AML-193 (cell line): ENCODE measurements at places on chromosomes 5 and 9.

DNA sequence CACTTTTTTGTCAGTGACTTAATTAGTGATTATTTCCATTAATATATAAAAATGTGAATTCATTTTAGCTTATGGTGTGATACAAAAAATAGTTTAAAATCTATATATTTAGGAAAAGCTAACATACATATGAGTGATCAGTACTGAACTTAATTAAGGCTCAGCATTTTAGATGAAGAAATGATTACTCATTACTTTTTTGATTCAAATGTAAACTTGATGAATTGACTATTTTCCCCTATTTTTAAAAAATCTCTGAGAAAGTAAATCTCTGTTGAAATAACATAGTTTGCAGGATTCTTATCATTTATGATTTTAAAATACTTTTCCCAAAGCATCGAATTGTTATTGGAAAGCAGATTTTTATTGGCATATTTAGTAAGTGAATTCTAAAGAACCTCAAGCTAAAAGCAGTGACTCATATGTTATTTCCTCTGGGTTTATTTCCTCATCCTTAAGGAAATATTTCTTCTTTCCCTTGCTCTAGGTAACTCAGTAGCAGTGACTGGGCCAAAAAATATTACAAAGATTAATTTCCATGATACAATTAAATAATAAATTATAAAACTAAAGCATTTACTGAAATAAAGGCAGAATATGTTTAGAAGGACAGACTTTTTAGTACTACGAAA is 290.6 kb downstream of the FER start:
- no peak for DNase-seq

- DNase-seq: no peak
These were observed 90.2 kb downstream of the C5orf15 start for GRCh38 chr5:133878236-133878555.

- no peak for DNase-seq
These were observed 113.4 kb downstream of the LHX2 start for GRCh38 chr9:124124729-124125650.

DNA sequence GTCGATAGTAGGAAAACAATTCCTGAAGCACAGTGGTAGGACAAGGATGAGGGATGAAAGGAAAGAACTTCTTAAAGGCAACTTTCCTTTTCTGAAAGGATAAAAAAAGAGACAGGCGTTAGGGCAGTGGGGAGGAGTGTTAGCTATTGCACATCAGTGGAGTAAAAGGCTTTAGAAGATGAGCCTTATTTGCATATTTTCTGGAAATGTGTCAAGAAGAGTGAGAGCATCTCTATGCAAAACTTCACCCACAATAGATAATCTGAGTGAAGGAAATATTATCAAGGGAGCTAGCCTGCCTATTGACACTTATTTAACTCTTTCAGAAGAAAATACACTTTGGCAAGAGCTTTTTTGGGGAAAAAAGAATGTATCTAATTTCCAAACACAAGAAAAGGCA is 151.6 kb downstream of the MACIR start:
- DNase-seq: no peak

DNA sequence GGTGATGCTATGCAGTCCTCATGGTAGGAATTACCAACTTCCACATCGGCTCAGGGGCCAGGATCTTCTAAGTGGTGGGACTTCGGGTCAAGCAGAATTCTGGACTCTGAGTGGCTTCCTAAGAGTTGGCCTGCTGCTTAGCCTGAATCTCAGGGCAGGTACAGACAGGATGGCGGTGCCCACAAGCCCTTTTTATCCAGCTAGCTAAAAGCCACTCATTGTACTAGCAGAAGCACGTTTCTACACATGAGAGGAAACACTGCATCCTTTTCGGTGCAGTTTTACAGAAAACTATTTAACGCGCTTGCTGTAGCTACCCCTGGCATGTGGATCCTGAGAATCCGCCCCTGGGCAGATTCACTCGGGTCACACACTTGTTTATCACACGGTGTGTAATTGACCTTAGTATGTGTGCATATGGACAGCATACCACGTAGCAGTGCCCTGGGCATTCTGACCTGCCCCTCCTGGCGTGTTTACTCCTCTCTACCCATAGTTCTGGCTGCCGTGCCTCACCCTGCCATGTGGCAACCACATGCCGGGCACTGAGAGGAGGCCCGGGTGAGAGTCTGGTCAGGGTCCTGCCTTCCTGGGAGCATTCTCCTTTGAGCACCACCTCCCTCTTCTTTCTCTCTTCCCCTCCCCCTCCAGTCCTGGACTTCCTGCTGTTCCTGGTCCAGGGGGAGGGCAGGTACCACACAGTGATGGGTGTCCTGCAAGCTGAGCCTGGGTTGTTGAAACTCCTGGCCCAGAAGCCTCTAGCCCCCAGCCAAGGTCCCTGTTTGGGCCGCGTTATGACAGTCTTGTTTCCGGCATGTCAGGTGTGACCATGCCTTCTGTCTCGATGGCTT is 65.9 kb downstream of the DAB2IP start:
- DNase-seq: no peak

DNA sequence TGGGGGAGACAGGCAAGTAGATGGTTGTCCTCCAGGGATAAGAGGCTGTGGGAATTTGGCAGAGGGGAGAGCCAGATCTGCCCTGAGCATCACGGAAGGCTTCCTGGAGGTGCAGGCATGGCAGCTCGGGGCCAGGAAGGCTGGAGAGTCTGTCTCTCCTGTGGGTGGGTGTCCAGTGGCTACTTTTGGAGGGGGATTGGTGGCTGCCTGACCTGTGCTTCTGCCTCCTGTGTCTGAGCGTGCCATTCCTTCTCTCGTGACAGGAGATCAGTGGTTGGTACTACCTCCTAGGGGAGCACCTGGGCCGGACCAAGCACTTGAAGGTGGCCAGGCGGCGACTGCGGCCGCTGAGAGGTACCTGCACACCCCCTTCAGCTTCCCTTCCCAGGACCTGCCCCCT is 33.5 kb downstream of the RGS3 start:
- DNase-seq: no peak

DNA sequence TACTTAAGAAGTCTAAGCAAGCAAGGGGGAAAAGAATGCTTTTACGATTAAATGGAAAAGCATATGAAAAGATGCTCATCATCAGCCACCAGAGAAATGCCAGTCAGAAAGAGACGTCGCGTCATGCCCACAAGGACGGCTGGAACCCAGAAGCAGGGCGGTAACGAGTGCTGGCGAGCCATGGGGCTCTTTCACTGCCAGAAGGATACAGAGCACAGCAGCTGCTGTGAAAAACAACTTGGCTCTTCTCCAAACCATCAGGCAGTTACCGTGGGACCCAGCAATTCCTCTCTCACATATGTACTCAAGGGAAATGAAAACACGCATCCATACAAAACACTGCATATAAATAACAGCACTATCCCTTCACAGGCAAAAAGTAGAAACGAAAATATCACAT is 95.5 kb downstream of the CAMSAP1 start:
- DNase-seq: no peak

- DNase-seq: no peak
These were observed 52.5 kb downstream of the ZFAND5 start for GRCh38 chr9:72312386-72312987.

DNA sequence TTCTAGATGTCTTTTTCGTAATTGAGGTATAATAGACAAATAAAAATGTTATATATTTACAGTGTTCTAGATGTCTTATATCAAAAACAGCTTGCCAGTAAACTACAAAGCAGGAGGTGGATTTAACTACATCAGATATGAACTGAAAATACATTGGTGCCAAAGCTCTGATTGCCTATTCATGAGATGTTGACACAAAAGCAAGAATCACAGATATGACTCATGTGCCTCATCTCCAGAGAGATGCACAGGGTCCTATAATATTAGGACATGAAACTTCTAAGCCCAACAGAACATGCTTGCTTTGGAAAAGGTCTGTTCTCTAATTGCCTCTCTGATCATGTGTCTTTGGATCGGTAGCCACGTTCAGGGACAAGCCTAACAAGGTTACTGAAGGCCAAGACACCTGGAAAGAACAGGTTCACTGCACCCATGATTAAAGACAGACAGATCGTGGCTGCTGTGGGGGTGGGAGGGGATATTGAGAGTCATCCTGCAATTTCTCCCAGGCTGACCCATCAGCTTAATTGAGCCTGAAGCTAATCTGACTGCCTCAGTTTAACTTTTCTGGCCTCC is 16.8 kb downstream of the ABCA1 start:
- no peak for DNase-seq

- no peak for DNase-seq
These were observed 27.8 kb downstream of the RUSC2 start for GRCh38 chr9:35517552-35518224.

- DNase-seq: no peak
These were observed 66.9 kb upstream of the EPB41L4A start for GRCh38 chr5:112485934-112486355.

- DNase-seq: no peak
These were observed 44.3 kb upstream of the SLC12A7 start for GRCh38 chr5:1156033-1156753.

- peak; percentile 33 for DNase-seq
These were observed 17.4 kb downstream of the HAUS6 start for GRCh38 chr9:19085295-19085694.

GRCh38 chr9:93436655-93437407 is 14.7 kb upstream of the FAM120A start:
- no peak for DNase-seq

GRCh38 chr9:130053504-130054324 is at the start of gene GPR107:
Gene GPR107, plus strand, starts transcription at chr9:130053906. Its CDS starts 27 bp downstream, at chr9:130053933.
- peak; percentile 61 for DNase-seq

DNA sequence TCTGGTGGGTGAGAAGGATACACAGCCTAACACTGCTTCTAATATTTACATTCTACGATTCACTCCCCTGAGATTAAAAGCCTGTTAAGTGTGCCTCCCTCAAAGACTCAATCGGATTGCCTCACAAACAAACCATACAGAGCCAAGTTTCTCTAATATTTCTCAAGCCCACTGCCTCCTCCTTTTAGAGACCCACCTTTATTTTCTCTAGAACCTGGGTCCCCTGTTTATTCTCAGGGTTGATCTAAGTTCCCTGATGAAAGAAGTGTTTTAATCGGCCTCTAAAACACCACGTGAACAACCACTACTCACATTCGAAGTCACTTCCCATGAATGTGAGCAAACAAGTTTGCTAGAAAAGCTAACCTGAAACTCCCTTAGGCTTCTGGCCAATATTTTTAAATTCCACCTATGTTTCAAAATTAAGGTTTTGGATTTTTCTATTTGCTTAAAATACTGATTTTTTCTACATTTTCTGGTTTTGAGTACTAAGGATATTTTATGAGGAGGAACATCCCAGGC is 76.5 kb downstream of the GLIS3 start:
- DNase-seq: no peak

GRCh38 chr9:124790801-124791505 is 14.0 kb downstream of the OLFML2A start:
- no peak for DNase-seq

DNA sequence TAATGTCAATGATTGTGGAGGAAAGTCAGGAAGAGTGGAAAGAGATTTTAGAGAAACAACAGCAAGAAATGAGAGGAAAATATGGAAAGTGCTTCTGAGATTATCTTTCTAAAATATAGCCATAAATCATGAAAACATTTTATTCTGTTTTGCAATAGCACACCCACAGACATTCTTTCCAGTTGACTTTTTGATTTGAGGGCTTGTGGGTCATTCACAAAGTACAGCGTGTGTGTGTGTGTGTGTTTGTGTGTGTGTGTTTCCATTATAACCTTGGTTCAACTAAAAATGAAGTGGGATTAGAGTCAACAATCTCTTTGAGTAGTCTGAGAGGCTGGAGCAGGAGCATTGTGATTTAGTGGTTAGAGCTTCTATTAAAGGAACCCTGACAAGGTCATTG is 116.6 kb upstream of the GAS1 start:
- no peak for DNase-seq

DNA sequence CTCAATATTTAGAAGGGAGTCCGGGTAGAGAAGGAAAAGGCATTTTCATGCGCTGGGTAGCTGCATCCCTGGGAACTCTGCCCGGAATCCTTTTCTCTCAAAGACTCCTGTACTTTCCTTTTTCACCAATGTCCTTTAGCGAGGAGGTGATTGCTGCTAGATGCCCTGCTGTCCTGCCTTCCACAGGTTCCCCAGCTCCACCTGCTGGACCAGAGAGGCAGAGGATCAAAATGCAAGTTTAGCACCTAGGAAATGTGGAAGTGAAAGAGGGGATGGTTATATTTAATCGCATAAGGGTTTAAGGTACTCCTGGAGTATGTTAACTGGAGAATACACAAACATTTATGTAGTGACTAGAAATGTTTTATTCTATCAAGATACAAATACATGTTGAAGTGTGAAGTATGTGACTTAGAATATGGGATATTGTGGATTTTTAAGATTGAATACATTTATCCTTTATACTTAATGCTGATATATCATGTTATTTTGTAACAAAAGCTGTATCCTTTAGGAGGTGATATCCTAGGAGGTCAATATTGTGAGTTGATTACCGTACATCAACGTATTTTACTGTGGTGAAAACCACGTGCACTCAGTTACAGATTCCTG is 145.7 kb downstream of the ARHGAP26 start:
- peak; percentile 20 for DNase-seq

DNA sequence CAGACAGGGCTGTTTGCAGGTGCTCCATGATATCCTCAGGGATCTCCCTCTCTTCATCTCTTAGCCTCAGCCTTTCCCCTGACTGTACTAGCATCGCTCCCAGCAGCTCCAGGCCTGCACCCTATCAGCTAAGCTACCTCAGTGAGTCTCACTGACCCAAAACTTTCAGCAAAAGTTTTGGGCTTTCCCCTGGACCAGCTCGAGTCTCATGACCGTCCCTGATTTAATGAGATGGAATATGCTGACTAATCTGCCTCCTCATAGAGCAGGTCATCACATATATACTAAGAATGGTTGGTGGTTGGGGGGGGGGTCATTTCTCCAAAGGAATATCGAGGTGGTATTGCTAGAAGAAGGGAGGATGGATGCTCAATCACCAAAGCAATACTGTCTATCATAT is 151.5 kb downstream of the NR3C1 start:
- DNase-seq: no peak

DNA sequence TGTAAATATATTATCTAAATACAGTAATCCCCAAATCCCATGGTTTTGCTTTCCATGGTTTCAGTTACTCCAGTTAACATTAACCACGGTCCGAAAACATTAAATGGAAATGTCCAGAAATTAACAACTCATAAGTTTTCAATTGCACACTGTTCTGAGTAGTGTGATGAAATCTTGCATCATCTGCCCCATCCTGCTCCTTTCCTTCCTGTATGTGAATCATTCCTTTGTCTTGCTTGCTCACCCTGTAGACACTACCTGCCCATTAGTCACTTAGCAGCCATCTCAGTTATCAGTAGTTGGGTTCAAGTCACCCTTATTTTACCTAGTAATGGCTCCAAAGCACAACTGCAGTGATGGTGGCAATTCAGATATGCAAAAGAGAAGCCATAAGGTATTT is 1568.5 kb upstream of the WWC1 start:
- DNase-seq: no peak
